ENCODE measurements at places on chromosomes 6 and 20. TPM values are rescaled to one million over a fixed set of nuclear protein-coding genes. Genes with fewer than 3 reads are reported as not detected.

Gene LIN28B
- not detected for total RNA-seq

Gene ISM1
- total RNA-seq: 1.3 TPM

Gene C20orf202
- not detected for total RNA-seq

Gene MOCS3
- total RNA-seq: 5.8 TPM

Gene HMGN4
- total RNA-seq: 71.7 TPM

Gene PPP1R3G
- total RNA-seq: 0.07 TPM

Gene SLC22A3
- 0.20 TPM for total RNA-seq

Gene ELOVL4
- 6.2 TPM for total RNA-seq

Gene SLC13A3
- total RNA-seq: not detected

Gene CGA
- not detected for total RNA-seq

Gene NAA20
- total RNA-seq: 126 TPM

Gene GGT7
- 2.5 TPM for total RNA-seq

Gene C6orf58
- not detected for total RNA-seq

Gene PGC
- total RNA-seq: not detected

Gene RAD21L1
- not detected for total RNA-seq

Gene ENPP5
- total RNA-seq: not detected

Gene TMEM244
- total RNA-seq: not detected

Gene NOX3
- total RNA-seq: not detected

Gene CTCFL
- total RNA-seq: not detected

Gene CLIC5
- not detected for total RNA-seq

Gene C20orf204
- total RNA-seq: 1.1 TPM

Gene SLC35D3
- total RNA-seq: not detected

Gene TMC2
- not detected for total RNA-seq

Gene SGK2
- total RNA-seq: 0.33 TPM

Measured in MCF 10A (cell line).